Heart right ventricle (tissue), 16 donors: ENCODE measurements at places on chromosomes 2 and 18. TPM values are rescaled to one million over a fixed set of nuclear protein-coding genes. Genes with fewer than 3 reads are reported as not detected.

Gene CAPN14
- 0.37 TPM for polyA plus RNA-seq

Gene GBX2
- polyA plus RNA-seq: 0.16 TPM

Gene MMADHC
- 20.4 TPM for polyA plus RNA-seq

Gene SLC14A1
- 5.6 TPM for polyA plus RNA-seq

Gene SKA1
- 0.12 TPM for polyA plus RNA-seq

Gene DPP4
- 5.2 TPM for polyA plus RNA-seq

Gene CKAP2L
- polyA plus RNA-seq: 0.03 TPM

Gene SLC5A6
- polyA plus RNA-seq: 9.3 TPM

Gene TEKT4
- not detected for polyA plus RNA-seq

Gene SGPP2
- 3.4 TPM for polyA plus RNA-seq

Gene EML4
- 5.0 TPM for polyA plus RNA-seq

Gene TEX44
- not detected for polyA plus RNA-seq

Gene TPO
- 8.0 TPM for polyA plus RNA-seq

Gene MTHFD2
- polyA plus RNA-seq: 17.0 TPM

Gene EIF2AK2
- polyA plus RNA-seq: 5.7 TPM

Gene KYNU
- 0.58 TPM for polyA plus RNA-seq

Gene HOXD12
- polyA plus RNA-seq: not detected

Gene ANKRD30BL
- polyA plus RNA-seq: not detected

Gene DUSP2
- 29.1 TPM for polyA plus RNA-seq

Gene COLEC12
- polyA plus RNA-seq: 2.8 TPM

Gene BUB1
- polyA plus RNA-seq: 0.15 TPM

Gene SEPTIN2
- 128 TPM for polyA plus RNA-seq

Gene COL4A3
- 0.91 TPM for polyA plus RNA-seq

Gene CNDP1
- polyA plus RNA-seq: not detected

Gene FAM237A
- polyA plus RNA-seq: not detected

Gene SCN9A
- polyA plus RNA-seq: 0.10 TPM

Gene CCDC102B
- 2.8 TPM for polyA plus RNA-seq

Gene KIF5C
- polyA plus RNA-seq: 0.25 TPM

Gene ARHGAP28
- 0.66 TPM for polyA plus RNA-seq

Gene CD28
- 0.10 TPM for polyA plus RNA-seq

Gene LHCGR
- polyA plus RNA-seq: 0.37 TPM

Gene RTKN
- polyA plus RNA-seq: 25.5 TPM

Gene MORN2
- polyA plus RNA-seq: 31.3 TPM

Gene TUBA4B
- polyA plus RNA-seq: not detected

Gene ITGA6
- polyA plus RNA-seq: 23.9 TPM

Gene DNAH6
- polyA plus RNA-seq: 0.07 TPM

Gene GPR45
- polyA plus RNA-seq: not detected

Gene ARHGAP25
- 2.6 TPM for polyA plus RNA-seq

Gene APOB
- polyA plus RNA-seq: 0.22 TPM

Gene LRRC30
- not detected for polyA plus RNA-seq

Gene LONRF2
- 1.8 TPM for polyA plus RNA-seq

Gene M1AP
- 0.03 TPM for polyA plus RNA-seq

Gene FBXO41
- 0.12 TPM for polyA plus RNA-seq

Gene PDCL3
- polyA plus RNA-seq: 24.1 TPM
